Effector memory CD4-positive, alpha-beta T cell (primary cell): ENCODE measurements at places on chromosomes 3 and 15.

DNA sequence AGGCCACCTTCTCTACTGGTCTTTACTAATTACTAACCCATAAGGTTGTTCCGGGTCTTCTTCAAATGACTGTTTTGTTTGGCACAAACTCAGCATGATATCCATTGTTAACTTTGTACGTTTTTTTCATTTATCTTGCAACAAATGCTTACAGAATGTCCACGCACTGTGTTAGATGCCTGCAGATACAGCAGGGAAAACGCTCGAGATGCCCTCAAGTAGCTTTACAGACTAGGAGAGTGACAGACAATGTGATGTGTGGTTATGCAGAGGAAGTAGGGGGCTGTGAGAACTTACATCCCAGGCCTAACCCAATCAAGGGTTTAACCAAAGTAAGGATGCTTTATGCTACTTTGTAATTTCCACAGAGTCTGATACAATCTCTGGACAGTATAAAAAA, 949 bp upstream of the RFC4 start:
- DNase-seq = no peak

- no peak for DNase-seq
These were observed 49.2 kb upstream of the LRRFIP2 start for GRCh38 chr3:37223576-37223975.

DNA sequence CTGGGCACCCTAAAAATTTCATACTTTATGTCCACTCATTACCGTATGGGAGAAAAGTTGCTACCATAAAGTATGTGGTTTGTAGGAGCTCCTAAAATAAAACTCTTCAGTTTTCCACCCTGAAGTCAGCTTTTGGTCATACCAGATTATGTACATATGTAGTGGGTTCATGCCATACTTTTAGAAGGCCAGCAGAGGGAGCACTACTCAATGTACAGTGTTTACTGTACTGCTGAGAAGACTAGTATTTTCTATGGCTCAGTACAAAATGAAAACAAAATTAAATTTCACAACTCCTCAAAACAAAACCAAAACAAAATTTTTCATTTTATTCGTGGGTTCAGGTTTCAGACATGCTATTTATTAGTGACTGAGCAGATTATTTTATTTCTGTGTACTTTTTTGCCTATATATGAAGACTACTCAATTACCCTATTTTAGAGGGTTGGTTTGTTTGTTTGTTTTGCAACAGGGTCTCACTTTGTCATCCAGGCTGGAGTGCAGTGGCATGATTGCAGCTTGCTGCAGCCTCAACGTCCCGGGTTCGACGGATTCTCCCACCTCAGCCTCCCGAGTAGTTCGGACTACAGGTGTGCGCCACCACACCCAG, 24.3 kb downstream of the NXPE3 start:
- no peak for DNase-seq

DNA sequence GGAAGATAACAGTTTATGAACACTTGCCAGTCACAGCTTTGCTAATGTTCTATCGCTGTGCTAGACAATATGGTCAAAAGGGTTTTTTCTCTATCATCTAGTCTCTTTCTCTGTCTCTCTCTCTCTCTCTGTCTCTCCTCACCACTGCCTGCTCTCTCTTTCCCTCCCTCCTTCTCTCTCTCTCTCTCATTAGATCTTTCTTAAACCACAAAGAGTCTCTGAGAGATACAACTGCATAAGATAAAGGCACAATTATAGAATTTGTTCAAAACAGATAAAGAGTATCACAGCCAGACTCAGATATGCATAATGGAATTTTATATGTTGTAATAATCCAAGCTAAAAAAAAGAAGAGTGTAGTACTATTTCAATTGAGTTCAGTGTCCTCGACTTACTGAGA, 258.4 kb downstream of the MECOM start:
- no peak for DNase-seq

DNA sequence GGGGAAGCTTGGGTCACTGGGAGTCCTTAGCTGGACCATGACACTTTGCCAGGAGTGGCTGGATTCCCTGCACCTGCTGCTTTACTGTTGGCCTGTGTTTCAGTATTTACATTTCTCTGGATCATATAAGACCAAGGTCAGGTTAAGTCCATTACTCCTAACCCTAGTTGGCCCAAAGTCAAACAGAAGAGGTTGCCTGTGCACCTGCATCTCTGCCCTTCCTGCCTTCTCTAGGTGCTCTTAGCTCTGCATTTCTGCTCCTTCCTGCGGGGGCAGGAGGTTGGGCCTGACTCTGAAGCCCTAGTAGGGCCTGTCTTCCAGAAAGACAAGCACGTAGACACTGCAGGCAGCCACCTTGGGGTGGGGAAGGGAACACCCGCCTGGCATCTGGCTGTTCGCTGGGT, 124.3 kb downstream of the RPLP1 start:
- no peak for DNase-seq

DNA sequence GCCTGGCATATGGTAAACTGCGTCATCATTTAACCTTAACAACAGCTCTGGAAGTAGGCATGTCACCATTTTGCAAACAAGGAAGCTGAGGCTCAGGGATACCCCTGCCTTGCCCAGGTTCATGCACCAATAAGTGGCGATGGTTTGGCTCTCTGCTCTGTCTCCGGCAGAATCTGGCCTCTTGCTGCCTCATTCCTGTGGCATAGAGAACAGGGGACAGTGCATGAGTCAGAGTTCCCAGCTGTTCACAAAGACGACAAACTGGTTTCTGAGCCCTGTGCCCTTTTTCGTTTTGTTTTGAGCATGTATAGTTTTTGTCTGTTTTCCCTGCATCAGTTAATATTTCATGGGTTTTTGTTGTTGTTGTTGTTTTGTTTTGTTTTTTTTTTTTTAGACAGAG, 236.8 kb downstream of the OPA1 start:
- no peak for DNase-seq

DNA sequence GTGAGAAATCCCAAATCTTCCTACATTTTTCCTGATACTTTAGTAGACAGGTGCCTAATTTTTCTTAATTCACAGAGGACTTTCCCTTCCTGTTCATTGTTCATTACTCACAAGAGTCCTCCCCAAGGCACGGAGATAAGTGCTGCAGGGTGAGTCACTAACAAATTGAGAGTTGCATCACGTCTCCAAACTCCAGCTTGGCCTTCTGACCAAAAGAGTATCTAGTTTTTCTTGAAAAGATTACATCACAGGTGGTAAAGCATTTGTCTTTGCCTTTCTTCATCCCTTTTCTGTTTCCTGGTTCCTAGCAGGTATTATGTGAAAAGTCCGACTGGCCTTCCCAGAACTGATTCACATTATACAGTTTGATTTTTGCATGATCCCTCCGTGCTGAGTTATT, 24.9 kb upstream of the RASGRP1 start:
- DNase-seq = no peak

DNA sequence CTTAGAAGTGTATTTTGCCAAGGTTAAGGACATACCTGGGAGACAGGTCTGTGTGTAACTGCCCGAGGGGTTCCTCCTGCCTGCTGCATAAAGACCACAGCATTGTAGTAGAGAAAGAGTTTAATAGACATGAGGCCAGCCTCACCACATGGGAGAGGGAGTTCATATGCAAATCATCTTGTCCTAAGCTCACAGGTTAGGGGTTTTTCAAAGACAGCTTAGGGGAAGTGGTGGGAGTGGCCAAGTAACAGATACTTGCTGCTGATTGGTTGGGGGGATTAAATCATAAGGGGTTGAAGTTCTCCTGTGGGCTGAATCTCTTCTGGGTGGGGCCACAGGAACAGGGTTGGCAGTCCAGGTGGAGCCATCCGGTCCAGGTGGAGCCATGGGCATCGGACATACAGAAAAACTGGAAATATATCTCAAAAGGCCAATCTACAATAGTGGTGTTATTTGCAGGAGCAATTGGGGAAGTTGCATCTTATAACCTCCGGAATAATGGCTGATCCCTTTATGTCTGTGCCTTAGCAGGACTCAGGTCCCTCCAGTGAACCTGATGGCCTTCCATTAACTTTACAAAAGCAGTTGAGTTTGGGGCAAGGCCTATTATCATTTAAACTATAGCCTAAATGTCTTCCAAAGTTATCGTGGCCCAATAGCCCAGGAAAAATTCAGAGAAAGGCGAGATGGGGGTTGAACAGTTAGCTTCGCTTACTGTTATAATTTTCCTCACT, 86.0 kb upstream of the MFGE8 start:
- no peak for DNase-seq

- no peak for DNase-seq
These were observed 38.6 kb downstream of the LYZL4 start for GRCh38 chr3:42371776-42372175.

DNA sequence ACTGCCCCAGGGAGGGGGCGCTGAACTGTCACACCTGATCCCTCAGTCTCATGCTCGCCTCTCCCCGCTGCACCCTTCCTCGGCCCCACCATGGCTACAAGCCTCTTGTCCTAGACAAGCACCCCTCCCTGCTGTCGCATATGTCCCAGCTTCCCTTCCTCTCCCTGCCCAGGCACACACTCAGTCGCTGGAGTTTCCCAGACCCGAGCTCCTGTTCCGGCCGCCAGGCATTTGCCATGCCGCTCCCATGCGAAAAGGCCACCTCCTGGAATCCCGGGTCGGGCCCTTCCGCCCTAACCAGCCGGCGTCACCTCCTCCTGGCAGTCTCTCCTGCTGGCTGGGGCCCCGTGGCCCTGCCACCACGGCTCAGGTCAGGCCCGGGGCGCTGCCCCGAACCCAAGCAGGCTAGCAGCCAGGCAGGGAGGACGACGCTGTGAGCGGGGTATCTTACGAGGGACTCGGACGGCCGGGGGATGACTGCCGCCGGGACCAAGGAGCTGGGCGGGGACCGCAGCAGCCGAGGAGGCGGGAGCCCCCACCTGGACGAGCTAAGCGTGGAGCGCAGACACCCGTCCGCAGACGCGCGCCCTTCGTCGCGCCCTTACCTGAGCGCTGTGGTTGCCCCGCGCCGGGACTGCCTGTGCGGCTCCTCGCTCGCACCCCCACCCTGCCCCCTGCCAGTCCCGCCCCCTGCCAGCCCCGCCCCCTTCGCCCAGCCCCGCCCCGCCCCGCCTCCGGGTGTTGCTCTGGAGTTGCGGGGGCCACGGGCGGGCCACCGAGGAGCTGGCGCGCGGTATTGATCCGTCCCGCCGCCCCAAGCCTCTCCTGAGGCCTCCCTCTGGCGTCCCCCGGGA, at the start of gene ALS2CL:
Gene ALS2CL (minus strand): TSS at position 642 of the 854 bp plus-strand sequence. CDS start 4,239 bp downstream, outside the sequence.
- DNase-seq = peak; percentile 71
